ENCODE measurements at places on chromosomes 1 and 21.

DNA sequence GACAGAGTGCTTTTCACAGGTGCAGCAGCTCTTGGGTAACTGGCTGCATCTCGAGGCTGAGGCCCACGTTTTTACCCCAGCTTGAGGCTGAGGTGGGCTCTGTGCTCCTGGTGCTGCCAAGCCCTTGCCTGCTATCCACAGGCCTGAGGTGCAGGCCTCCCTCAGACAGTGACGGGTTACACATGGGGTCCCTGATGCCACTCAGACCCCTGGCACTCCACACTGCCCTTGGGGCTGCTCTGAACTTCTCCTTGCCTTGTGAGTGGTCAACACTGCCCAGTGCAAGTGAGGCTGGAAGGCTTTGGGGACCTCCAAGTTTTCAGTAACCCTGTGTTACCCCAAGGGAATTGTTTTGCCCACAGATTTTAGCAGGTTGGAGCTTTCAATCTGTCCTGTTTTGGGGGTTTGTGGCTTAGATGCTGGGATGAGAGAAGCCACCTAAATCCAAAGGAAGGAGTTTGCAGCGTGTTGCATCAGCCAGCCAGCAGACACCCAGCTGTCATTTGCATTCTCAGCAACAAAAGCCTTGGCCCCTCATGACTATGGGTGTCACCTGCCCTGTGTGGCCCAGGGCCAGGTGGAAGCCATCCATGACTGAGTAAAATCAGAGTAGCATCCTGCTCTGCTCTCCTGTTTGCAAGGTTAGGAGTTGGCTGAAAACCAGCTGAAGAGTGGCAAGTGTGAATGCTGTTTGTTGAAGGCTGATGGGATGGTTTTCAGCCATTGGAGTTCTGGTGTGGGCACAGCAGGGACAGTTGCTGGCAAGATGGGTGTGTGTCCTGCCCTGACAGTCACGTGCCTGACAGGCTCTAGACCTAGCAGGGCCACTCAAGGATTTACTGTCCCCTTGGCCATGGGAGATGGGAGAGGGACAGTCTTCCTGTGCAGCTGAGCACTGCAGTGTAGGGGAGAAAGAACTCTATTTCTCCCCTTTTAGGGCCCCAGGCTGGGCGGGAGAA lies 3.2 kb downstream of the RNF187 start:
- no peak for DNase-seq

DNA sequence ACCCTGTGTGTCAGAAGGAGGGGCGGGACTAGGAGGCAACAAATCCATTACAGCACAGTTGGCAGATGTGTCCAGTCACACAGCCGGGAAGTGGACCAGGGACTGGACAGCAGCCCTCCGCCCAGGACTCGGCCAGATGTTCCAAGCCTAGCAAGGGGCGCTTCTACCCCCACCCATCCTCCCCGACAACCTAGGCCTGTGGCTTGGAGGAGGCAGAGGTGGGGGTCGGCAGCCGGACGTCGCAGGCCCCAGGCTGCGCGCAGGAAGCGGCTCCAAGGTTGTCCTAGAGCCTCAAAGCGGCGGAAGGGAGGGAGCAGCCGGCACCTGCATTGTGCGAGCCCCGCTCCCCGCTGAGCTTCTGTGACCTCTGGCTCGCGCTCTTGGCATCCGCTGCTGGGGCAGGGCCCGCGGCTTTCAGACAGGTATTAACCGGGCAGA lies 20.6 kb upstream of the MYCL start:
- peak; percentile 92 for DNase-seq

DNA sequence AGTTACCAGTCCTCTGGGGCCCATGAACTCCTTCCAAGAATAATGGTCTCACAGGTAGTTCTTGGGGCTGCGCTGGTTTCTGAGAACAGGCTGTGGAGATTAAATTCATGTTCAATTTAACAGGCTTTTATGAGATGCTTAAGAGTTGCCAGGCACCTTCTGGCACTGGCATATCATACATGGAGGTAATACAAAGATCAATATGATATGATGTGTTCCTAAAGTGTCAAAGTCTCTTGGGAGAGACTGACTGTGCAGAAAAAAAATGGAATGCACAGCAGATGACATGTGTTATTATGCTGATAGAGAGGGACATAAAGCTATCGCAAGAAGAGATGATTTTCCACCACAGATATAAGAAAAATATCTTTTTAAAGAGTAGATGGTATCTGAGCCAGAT lies 6.8 kb downstream of the CYP2J2 start:
- no peak for DNase-seq

DNA sequence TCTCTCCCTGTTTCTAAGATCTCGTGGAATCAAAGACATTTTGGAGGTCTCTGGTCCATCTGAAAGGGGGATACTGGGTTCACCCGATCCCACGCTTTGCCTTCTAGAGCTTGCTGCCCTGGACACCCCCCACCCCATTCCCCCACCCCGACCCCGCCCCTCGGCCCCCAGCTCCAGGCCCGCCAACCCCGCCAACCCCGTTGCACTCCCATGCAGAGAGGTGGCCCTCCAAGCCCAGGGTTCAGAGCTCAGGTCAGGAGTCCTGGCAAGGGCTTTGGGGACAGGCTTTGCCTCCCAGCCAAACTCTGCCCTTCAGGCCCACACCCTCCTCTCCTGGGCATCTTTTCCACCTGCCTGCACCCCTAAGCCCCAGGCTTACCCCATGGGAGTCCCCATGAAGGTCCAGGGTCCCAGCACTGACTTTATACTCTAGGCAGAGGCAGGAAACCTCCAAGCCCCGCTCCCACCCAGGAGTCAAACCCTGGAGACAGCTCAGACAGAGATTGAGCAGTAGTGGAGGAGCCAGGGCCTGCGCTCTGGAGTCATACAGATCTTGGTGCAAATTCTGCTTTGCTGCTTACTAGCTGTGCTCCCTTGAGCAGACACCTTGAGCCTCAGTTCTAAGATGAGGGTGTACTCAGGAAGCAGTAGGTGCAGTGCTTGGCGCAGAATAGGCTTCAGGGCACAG lies 155.9 kb downstream of the FOXD2 start:
- no peak for DNase-seq

DNA sequence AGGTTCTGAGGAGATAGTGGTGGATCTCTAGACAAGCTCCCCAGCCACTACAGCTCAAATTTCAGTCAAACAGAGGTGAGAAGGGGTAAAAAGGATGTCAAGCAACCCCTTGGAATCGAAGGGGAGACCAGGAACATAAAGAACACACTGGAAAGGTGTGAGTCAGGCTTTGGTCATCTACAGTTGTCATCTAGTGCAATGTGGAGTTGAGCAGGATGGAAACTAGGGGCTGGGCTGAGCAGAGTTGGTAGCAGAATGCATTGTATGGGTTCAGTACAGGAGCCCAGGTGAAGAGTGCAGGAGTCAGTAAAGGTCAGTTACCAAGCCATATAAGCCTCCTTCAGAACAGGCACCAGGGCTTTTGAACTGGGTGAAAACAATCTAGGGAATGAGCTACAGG lies 52.7 kb upstream of the VAV3 start:
- DNase-seq, result no peak

GRCh38 chr1:204045430-204045829 lies 27.5 kb upstream of the SOX13 start:
- DNase-seq, result no peak

DNA sequence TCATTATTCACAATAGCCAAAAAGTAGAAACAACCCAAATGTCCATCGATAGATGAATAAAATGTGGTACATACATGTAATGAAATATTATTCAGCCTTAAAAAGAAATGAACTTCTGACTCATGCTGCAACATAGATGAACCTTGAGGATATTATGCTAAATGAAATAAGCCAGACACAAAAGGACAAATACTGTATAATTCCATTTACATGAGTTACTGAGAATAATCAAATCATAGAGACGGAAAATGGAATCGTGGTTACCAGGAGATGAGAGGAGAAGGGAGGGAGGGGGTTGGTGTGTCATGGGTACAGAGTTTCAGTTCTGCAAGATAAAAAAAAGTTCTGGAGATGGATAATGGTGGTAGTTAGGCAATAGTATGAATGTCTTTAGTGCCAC lies 184.1 kb downstream of the PSMG1 start:
- DNase-seq, result no peak

- DNase-seq, result no peak
Measured at GRCh38 chr1:113508364-113509164, 118.2 kb downstream of the MAGI3 start.

GRCh38 chr1:167401260-167401873 lies 117.0 kb downstream of the CD247 start:
- peak; percentile 64 for DNase-seq

DNA sequence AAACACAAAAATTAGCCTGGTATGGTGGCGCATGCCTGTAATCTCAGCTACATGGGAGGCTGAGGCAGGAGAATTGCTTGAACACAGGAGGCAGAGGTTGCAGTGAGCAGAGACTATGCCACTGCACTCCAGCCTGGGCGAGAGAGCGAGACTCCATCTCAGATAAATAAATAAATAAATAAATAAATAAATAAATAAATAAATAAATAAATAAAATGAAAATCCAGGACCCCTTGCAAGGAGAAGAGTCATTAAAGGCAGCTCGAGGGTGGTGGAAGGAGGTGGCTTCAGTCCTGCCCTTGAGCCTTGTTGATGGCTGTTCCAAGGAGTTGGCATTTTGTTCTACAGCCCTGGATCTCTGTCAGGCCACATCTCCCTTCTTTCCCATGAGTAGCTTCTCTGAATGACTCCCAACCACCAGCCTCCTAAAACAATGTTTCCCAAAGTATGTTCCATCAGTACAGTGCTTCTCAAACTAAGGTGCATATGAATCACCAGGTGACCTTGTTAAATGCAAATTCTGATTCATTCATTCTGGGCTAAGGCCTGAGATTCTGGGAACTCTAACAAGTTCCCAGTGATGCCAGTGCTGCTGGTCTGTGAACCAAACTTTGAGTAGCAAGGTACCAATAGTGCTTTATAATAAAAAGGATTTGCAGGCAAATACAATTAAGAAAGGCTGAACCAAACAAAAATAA lies 99.0 kb downstream of the KCNN3 start:
- no peak for DNase-seq

DNA sequence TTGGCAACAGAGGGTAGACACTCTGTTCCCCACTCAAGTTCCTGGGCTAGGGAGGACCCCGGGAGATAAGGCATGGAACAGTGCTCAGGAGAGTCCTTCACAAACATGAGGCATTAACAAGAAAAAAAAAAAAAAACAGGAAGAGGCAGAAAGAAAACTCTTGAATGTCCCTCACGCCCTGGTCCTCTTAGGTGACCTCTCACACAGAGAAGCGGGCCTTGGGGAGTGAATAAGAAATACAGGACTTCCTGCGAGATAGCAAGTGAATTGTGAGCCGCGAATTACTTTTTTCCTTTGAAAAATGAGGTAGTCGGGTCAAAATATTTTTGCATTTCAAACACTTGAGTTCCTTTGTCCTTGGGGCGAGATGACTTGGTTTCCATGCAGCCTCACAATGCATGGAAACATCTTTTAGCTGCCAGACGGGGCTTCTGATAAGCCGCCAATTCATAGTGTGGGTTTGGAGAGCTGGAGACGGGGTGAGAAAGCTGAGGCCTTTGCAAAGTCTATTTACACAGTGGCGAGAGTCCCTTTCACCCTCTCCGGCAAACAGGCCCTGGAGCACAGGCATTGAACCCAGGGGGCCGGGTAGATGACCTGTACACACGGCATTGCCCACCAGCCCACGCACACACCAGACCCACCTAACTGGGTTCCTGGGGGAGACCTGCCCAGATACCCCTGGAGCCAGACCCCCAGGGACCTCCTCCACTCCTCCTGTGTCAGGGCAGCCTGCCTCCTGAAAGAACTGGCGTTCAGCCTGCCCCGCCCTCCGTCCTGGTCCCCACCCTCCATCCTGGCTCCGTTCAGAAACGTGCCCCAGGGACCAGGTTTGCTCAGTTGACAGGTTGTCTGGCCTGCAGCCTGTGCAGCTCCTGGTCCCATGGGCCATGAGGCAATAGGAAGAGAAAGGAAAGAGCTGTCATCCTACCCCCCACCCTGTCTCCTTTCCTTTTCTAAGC lies 192.3 kb downstream of the PRDM16 start:
- DNase-seq, result no peak

- DNase-seq, result no peak
Measured at GRCh38 chr1:109824349-109825115, 60.8 kb upstream of the EPS8L3 start.

DNA sequence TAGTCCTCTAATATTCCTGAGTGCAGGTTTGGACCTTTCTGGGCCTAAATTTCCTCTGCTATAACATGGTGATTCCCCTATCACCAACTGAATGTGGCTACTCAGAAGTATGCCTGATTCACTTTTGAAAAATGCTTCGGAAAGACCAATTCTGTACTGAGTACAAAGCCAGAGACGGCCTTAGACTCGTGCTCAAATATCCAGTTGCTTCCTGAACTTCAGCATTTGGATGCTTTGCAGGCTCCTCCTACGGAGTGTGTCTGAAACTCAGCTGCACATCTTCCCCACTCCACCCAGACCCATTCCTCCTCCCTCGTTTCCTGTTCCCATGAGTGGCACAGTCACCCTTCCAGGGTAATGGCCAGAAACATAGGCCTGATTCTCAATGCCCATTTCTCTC lies 98.4 kb upstream of the GADD45A start:
- no peak for DNase-seq

DNA sequence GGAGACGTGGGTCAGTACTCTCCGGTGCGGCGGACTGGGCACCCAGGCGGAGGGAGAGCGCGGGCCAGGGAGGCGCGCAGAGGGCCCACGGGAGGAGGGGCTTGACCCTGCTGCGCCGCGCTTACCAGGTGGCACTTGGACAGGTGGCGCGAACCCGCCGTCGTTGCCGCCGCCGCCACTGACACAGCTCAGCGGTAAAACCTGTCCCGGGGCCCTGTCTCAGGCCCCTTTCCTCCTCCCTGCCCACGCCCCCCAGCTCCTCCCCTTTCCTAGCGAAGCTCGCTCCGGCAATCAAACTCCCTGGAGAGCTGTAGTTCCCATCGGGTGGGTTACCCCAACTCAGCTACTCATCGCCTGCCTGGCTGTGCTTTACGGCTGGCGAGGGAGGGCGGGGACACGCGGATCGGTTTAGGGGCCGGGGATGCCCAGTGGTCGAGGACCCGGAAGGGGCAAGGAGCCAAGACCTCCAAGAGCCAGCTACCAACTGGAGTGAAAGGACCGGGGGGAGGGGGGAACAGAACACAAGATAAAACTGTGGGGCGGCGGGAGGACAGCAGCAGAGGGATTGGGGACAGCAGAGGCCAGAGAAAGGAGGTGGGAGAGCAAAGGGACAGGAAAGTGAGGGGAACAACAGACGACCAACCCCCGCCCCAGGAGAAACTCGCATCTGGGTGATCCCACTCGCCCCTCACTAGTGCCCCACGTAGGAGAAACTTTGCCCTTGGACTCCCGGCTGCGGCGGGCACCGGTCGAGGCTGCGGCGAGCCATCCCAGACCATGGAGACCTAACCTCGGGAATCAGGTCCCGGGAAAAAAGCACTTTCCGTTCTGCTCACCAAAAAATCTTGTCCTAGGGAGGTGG lies 2.9 kb downstream of the GFI1 start:
- peak; percentile 66 for DNase-seq

DNA sequence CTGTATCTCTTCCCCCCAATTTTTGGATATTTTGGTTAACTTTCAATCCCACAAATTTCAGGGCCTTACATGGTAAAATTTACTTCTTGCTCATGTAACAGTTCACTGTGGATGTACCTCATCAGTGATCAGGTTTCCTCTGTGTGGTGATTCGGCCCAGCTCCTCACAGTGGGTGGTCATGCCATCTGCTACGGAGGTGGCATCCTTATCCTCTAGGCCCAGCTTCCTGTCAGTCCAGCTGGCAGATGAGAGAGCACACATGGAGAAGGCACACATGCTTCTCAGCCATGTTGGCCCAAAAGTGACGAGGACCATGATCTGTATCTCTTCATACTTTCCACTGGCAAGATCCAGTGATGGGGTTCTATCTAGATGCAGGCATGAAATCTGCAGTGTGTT lies 27.2 kb downstream of the PCBP3 start:
- DNase-seq, result no peak
